ENCODE measurements at places on chromosomes 12 and 14. TPM values are rescaled to one million over a fixed set of nuclear protein-coding genes. Genes with fewer than 3 reads are reported as not detected.

GRCh38 chr14:52399104-52399503, 85.0 kb downstream of the PTGER2 start:
- DNase-seq = no peak

DNA sequence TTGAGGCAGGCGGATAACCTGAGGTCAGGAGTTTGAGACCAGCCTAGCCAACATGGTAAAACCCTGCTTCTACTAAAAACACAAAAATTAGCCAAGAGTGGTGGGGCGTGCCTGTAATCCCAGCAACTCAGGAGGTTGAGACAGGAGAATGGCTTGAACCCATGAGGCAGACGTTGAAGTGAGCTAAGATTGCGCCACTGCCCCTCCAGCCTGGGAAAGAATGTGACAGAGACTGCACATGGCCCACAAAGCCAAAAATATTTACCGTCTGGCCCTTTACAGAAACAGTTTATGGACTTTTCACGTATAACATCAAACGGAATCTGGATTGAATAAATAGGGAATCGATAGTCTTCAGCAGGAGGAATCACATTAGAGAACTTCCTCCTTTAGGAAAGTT, 3.5 kb downstream of the RSRC2 start:
- no peak for DNase-seq

- DNase-seq = no peak
Observed at GRCh38 chr12:77382096-77382742, 316.9 kb upstream of the E2F7 start.

DNA sequence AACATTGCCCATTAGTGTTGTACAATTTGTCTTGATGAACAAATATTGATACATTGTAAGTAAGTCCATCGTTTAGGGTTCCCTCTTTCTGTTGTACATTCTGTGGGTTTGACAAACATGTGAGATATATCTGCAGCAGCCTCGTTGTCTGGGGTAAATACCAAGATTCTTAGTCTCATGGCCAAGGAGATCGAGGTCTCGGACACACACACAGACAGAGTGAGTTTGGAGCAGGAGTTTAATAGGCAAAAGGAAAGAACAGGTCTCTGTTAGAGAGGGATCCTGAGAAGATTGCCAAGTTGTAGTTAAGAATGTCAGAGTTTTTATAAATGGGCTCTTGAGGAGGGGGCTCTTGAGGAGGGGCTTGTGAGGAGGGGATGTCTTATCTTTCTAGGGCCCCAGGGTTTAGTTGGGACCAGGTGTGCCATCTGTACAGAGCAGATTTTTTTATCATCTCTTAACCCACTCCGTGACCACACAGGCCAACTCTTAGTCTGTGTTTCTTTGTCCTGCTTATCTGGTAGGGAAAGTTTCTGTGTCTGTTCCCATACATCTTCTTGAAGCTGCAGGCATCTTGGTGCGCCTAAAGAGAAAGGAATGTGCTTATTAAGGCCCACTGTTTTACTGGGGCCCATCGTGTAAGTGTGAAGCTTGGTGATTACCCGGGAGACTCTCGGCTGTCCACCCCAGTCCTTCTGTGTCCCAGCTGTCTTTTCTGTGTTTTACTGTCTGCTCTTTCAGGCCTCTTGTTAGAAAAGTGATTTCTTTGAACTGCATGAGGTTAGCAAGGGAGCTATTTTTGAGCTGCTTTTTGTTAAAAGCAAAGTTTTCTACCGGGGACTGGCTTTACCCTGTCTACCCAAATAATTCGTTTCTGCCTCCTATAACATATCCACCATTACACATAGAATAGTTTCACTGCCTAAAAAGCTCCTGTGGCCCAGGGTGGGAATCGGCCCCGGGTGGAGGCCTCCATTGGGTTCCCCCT, 22.4 kb upstream of the CLEC2D start:
- DNase-seq = no peak

- no peak for DNase-seq
Observed at GRCh38 chr14:98177551-98177950, 1094.4 kb downstream of the BCL11B start.

DNA sequence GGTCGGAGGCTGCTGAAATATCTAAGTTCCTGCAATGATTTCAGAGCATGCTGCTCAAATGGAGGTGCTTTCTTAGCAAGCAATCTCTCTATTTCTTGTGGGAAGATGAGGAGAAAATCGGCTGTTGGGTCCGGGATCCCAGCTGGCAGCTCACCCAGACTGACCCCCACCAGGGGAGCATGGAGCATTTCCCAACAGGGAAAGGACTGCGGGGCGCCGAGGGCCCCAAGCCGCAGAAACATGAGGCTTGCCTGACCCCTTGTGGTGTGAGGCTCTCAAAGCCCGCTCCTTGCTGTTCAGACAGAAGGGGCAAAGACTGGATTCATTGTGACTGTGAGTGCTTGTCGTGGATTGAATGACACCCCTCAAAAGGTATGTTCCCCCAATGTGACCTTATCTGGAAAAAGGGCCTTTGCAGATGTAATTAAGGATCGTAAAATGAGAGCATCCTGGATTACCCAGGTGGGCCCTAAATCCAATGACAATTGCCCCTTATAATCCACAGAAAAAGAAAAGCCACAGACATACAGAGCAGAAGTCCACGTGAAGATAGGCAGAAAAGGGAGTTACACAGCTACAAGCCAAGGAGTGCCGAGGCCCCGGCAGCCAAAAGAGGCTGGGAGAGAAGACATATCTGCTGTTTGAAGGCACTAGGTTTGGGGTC, 116.3 kb upstream of the VASH1 start:
- no peak for DNase-seq

DNA sequence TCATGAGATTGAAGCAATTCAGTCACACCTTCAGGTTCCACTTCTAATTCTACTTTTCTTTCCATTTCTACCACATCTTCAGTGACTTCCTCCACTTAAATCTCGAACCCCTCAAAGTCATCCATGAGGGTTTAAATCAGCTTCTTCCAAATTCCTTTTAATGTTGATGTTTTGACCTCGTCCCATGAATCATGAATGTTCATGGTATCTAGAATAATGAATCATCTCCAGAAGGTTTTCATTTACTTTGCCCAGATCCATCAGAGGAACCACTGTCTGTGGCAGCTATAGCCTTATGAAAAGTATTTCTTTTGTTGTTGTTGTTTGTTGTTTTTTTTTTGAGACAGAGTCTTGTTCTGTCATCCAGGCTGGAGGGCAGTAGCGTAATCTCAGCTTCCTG, 7.6 kb downstream of the RXYLT1 start:
- no peak for DNase-seq

DNA sequence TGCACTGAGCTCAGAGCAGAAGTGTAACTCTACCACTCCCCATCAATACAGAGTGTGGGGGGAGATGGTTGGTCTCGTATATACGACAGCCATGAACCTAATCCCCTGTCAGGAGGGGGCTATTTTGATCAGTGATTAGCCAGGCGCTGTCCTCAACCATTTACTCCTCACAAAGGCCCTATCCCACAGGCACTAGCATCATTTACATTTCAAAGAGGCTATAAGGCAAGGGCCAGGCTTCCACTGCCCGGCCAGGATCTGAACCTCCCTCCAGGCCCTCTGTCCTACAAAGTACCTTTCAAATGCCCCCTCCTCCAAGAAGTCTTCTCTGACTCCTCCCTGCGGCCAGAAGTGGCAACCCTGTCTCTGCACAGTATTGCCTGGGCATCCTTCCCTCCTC, 74.7 kb downstream of the ITPK1 start:
- no peak for DNase-seq

- DNase-seq = no peak
Observed at GRCh38 chr12:15859116-15859515, 23.1 kb upstream of the STRAP start.

GRCh38 chr12:68119724-68120211, 39.8 kb downstream of the IFNG start:
- peak; percentile 50 for DNase-seq

- DNase-seq = no peak
Observed at GRCh38 chr14:59753512-59753911, 117.1 kb downstream of the RTN1 start.

DNA sequence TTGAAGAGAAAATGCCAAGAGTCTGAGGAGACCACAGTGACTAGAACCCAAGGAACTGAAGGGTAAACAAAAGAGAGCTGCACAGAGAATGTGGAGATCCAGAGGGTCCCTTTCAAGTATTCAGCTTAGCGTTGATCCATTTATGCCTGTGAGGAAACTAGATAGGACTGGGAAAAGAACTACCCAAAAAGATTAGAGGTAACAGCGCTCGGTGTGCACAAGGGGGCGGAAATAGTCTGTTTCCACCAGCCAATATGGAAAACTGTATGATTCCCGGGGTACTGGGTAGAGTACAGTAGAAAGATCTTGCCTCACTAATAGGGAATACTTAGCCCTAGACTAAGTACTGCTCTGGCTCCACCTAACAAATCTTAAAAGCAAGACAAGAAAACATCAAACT, 135.5 kb downstream of the DPF3 start:
- no peak for DNase-seq

GRCh38 chr14:65336191-65336591, 76.3 kb upstream of the FUT8 start:
- peak; percentile 49 for DNase-seq

GRCh38 chr12:89882050-89882449, 173.4 kb upstream of the ATP2B1 start:
- DNase-seq = no peak

DNA sequence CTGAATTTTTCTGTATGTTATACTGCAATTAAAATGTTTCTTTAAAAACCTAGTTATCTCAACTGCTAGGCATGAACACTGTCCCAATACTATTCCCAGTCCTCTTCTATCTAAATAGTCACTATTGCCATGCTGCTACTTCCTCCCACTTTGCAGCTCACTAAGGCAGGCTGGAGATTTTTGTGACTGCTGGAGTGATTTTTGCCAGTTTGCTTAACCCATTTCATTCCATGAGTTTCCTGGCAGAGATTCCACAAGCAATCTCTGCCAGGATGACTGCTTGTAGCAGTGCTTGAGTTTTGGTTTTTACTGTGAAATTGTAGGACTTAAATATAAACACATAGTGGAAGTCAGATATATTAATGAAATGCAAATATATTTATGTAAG, 80.8 kb downstream of the BHLHE41 start:
- no peak for DNase-seq

DNA sequence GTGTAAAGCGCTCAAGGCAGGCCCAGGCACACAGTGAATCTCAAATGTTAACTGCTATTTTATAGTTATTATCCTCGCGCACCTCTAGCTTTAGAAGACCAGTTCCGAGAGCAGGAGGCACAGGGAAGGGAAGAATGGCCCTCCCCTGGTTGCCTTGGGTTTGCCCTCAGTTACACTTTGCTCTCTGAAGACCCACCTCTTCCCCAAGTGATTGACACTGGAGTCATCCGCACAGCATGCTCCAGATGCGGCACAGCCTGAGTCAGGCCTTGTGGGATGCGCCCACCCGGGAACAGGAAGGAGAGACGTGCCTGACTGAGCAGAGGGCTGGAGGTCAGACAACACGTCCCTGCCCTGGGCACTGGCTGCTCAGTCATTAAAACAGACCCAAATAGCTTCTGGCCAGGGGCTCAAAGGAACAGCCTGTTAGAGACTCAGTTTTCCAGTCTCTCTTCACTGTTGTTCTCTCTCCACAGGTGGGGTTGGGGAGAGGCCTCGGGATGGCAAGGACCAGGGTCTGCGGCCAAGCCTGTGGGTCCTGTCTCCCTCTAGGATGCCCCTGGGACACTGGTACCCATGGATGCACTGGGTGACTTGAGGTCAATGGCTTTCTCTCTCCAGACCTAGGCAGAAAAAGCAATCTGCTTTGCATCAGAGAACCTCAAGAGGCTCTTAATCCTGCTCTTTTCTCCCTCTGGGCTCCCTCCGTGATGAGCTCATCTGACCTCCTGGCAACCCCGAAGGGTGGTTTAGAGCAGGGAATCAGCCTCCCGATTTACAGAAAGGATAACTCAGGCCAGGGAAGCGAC, 13.6 kb upstream of the MLXIP start:
- DNase-seq = no peak

- DNase-seq = no peak
Observed at GRCh38 chr12:47311010-47311409, 231.3 kb upstream of the AMIGO2 start.

DNA sequence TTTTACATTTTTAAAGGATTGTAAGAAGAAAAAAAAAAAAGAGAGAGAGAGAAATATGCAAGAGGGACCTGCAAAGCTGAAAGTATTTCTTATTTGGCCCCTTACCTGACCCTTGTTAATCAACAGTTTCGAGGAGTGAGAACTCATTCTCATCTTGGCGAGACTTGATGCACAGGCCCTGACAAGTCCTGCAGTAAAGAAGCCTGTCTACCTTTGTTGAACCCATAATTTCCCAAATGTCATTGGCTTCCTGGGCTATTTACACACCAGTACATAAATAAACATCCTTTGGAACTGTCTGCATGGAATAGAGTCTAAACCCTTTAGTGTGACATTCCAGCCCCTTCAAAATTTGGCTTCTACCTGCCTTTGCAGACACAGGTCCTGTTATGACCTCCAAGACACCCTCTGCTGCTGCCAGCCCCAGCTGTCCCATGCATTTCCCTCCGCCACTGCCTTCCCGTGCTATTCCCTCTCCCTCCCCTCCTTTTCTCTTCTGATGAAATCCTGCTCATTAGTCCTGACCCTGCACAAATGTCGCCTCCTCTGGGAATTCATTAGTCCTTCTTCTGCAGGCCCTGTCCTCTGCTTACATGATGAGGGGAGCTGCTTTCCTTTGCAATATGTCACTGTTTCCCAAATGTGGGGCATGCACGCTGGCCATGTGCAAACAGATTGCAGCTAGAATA, 35.1 kb downstream of the MYL2 start:
- DNase-seq = no peak

GRCh38 chr12:106131676-106132075, 7.1 kb downstream of the NUAK1 start:
- no peak for DNase-seq

GRCh38 chr14:33282331-33283230, 343.9 kb downstream of the NPAS3 start:
- no peak for DNase-seq

Gene FGF23
- not detected for total RNA-seq

Gene DACT1
- 0.50 TPM for total RNA-seq

Gene FBXL14
- 34.8 TPM for total RNA-seq

Gene KCNMB4
- 0.74 TPM for total RNA-seq

Gene SLC38A4
- not detected for total RNA-seq

Gene ALG10B
- total RNA-seq = 11.3 TPM

Gene HAL
- 0.14 TPM for total RNA-seq

Gene C12orf54
- not detected for total RNA-seq

Gene CFAP251
- 1.4 TPM for total RNA-seq

Gene ANKS1B
- not detected for total RNA-seq

Gene AKAP6
- total RNA-seq = 1.8 TPM

Gene PLEKHD1
- total RNA-seq = 0.11 TPM

Gene AP5M1
- total RNA-seq = 50.6 TPM

Gene PIK3C2G
- total RNA-seq = not detected

All from activated naive CD8-positive, alpha-beta T cell treated with anti-CD3 and anti-CD28 coated beads, Interleukin-2, amount 10 ng/mL, durations not matched to agents 7 days and 5 days (primary cell).